ENCODE measurements at places on chromosomes 7 and 10.

DNA sequence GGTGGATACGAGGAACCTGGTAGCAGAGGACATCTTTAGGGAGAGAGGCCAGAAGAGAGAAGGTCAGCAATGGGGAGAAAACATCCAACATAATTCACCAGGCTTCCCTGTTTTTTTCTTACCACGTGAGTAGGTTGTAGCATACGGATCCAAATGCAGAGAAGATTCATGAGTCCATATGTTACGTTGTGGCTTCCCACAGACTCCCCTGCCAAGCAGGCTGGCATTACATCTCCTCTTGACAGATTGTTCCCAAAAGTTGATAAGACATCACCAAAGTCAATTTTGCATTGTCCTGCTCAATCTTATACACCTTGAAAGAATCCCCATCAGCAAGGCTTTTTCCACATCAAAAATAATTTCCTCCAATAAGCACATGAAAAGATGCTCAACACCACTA is 39.7 kb downstream of the DRGX start:
- no peak for DNase-seq

DNA sequence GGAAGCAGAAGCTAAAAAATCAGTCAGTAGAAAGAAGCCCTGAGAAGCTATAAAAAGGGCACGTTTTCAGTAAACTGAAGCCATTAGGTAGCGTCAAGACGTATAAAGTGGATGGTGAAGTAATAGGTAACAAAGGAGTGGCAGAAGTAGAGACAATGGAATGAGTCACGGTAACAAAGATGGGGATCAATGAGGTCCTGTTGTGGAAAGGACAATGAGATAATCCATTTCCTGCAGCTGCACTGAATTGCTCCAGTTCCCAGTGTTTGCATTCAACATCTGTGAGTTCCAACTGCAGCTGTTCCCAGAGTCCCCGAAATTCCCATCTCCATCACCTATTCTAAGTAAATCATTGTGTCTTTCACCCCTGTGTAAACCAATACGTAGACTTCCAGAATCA is 4.8 kb upstream of the HYCC1 start:
- no peak for DNase-seq

- no peak for DNase-seq
These were observed 59.9 kb downstream of the RBM20 start for GRCh38 chr10:110704070-110704469.

DNA sequence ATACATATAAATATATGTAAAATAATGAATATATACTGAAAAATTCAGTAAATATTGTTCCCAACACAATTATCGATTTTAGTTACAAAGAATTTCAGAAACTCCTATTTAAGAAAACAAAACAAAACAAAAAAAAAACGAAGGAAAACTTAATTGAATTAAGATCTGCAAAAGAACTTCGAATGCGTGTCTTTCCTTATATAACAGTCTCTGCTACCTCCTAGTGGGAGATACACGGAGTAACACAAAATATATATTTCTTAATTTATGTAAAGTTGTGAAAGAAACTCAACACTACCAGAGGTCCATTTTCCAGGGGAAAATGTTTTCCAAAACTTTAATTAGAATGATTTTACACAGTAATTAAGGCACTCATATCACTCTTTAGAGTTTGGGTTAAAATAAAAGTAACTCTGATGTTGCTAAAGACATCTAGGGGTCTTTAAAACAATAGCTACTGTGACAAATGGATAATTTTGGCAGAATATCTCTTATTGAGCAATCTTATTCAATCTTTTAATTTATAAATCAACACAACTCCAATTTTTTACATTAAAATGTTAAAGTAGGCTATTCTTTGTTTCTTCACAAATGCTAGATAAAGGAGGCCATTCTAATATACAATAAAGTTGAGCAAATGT is 41.6 kb downstream of the NEBL start:
- no peak for DNase-seq

DNA sequence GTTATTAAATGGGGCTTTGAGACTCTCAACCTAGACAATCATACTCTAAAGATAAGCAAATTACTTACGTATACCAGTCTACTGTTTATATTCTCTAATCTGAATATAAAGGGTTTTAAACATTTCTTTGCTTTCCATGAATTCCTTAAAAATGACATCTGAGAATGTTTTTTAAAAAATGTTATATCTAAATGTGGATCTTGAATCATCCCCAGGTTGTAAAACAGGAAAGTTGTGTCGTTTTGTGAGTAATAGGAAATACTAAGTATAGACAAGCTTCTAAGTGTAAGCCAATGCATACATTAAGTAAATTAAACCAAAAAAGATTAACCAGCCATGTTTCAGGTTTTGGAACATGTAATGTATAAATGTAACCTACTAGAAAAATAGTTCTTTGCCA is 26.8 kb downstream of the ADD3 start:
- DNase-seq, result no peak

DNA sequence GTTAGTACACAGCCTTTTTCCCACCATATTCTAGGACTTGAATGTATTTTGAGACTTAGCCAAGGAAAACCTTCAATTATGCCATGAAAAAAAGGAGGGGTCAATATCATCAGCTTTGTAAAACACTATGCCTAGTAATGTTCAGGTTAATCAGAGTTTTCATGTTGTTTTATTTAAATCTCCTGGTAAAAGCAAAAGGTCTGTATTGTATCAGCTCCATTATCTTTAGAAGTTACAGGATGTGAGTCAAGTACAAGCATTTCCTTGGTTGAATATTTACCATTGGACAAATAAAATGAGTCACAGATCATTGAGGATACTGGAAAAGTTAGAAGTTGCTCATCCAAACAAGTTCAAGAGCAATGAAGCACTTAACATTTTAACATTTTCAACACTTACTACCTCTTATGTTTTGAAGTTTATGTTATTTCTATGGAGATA is 89.9 kb upstream of the CAPZA2 start:
- DNase-seq, result no peak

DNA sequence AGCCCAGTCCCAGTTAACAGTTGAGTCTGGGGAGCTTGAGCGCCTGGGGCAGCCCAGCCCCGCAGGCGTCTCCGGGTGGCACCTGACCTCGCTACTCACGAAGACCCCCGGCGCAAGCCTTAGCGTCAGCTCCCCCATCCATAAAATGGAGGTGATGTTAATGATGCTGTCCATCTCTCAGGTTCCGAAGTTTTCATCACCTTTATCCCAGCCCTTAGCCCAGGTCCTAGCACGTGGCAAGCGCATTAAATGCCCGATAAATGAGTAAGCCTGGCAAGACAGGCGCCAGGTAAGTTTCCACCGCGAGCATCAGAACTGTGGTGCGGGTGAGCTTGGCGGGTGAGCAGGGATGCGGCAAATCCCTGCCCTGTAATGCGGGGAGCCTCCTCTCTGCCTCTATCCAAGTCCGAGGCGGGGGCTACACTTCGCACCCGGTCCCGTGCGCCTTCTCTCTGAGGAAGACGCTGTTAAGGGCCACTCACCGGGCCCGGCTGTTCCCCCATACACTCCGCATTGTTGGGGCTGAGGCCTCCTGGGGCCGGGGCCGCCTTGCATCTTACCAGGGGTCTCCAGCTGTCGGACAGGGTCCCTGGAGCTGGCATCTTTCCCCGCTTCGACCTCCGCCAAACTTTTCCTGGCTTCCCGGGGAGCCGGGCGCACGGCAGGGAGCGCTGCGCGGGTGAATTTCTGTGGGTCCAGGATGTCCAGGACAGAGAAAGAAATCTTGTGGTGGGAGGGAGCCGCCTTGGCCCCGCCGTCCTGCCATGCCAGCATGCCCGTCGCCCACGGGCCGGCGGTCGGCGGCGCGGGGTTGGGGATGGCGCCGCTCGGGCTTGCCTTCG is 444 bp downstream of the NKX1-2 start:
- DNase-seq, result no peak

DNA sequence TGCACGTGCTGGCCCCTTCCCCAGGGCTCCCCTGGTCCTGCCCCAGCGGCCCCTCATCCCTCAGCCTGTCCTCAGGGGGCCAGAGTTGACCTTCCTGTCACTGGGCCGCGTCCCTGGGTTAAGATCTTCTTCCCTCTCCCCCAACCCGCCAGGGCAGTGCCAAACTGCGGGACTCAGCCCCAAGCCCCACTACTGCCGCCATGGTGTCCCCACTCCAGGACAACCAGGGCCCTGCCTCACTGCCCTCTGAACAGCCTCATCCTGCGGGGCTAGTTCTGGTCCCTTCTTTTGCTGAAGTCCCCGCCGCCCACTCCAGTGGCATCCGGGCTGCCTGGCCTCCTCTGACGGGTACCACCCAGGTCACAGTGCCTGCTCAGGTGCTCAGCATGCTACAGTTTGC is 37.5 kb downstream of the UNCX start:
- DNase-seq, result no peak

GRCh38 chr7:24949884-24950283 is 30.1 kb downstream of the OSBPL3 start:
- DNase-seq, result no peak

DNA sequence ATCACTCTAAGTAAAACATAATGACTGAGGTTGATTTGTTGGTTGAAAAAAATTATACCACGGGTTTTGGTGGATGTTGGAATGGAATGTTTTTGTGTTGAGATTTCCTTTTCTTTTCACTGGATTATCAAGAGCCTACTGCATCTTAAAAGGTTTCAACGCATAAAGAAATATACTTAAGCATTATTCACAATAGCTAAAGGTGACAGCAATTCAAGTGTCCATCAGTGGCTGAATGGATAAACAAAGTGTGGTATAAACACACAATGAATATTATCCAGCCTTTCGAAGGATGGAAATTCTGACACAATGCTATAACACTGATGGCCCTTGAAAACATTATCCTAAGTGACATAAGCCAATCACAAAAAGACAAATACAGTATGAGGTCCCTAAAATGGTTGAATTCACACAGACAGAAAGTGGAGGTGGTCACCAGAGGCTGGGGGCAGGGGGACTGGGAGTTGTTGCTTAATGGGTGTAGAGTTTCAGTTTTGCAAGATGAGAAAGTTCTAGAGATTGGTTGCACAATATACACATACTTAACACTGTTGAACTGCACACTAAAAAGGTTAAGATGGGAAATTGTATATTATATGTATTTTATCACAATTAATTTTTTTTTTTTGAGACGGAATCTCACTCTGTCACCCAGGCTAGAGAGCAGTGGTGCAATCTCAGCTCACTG is 122.3 kb downstream of the NRP1 start:
- DNase-seq, result no peak

GRCh38 chr10:50896721-50897120 is 11.3 kb upstream of the A1CF start:
- DNase-seq, result no peak

GRCh38 chr7:74182453-74183090 is 8.4 kb downstream of the EIF4H start:
- DNase-seq, result peak; percentile 41

- DNase-seq, result peak; percentile 22
These were observed 21.2 kb upstream of the RAMP3 start for GRCh38 chr7:45136106-45137060.

GRCh38 chr10:18418541-18419215 is 232.7 kb downstream of the NSUN6 start:
- peak; percentile 6 for DNase-seq

DNA sequence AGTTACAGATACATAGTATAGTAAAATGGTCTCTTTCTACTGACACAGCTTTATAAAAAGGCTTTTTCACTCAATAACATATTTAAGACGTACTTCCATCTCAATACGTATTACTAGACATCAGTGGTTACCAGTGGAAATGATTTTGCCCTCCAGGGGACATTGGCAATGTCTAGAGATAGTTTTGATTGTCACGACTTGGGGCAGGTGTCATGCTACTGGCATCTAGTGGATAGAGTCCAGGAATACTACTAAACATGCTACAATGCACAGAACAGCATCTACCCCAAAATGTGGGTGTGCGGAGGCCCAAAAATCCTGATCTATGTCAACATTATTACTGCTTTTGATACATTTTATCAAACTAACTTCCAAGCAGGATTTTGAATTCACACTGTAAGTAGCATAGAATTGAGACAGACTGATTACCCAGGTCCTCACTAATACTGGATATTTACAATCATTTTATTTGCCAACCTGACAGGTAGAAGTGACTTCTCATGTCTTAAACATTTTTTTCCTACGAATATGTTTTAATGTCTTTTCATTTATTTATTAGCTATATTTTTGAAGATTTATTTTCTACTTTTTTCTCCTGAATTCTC is 53.8 kb downstream of the HGF start:
- DNase-seq, result no peak

DNA sequence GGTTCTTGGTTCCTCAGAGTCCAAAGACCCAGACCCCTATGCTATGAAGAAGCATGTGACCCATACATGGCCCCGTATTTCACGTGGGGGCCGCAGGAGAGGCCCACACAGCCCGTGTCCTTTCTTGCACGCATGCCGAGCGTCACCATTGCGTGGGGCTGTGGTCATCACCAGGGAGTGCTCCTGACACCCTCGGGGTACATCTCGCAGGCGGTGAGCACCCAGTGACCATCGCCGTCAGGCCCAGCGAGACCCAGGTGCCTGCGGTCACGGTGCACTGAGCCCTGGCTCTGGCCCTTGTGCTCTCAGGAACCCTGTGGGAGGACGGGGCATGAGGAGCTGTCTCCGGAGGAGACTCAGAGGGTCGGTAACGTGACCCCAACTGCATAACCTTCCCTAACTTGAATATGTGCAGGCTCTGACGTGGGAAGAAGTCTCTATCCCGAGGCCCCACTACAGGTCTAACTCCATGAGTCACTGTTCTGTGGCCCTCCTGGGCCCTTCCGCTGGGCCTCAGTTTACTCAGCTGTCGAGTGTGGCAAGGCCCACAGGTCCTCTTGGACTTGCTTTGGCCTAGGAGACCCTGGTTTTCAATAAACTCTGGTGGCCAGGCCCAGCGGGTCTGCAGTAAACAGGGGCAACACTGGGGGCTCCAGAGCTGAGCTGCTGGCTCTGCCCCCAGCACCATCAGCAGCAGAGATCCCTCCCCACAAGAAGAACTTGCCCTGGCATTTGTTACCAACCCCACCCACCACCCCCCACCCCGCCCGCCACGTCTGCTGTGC is 503.9 kb downstream of the PTPRN2 start:
- DNase-seq, result no peak

DNA sequence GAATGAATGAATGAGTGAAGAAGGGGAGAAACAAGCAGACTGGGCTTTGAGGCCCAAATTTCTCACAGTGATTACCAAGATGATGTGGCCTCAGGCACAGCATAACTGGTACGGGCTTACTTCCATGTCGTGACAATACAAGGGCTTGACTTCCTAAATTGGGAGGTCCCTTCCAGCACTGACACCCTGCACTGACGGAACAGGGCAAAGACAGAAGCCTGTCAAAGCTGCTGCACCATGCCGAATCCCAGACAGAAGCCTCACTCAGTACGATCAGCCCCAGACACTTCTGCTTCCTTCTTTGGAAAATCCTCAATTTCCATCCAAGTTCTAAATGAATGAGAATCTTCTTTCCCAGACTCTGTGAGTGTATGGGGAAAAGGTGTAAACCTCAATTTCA is 51.9 kb downstream of the GNA12 start:
- no peak for DNase-seq

DNA sequence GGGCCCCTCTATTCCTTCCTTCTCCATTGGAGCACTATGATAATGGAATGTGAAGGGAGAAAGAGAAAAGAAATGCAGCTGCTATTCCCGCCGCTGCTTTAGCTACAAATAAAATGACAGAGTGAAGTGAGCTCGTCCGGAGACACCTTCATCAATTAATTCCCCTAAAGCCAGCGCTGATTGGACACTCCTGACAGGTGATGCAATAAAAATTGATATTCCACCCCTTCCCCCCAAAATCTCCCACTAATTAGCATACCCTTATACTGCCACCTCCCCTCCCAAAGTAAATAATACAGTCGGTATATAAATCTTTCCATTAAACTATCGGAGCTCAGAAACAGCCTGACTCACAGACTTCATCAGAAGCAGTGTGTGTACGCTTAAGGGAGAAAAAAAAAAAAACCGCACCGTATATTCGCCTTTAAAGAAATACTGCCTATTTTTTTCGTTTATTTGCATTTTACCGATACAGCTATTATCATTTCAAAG is 7.3 kb downstream of the SKIDA1 start:
- no peak for DNase-seq

Data from C1 segment of cervical spinal cord (tissue), 14 donors.